ENCODE measurements at places on chromosomes 12 and 14.

- DNase-seq: no peak
Measured at GRCh38 chr12:102043928-102044327, 17.9 kb downstream of the WASHC3 start.

GRCh38 chr12:64007853-64008252 is 163.4 kb downstream of the SRGAP1 start:
- no peak for DNase-seq

DNA sequence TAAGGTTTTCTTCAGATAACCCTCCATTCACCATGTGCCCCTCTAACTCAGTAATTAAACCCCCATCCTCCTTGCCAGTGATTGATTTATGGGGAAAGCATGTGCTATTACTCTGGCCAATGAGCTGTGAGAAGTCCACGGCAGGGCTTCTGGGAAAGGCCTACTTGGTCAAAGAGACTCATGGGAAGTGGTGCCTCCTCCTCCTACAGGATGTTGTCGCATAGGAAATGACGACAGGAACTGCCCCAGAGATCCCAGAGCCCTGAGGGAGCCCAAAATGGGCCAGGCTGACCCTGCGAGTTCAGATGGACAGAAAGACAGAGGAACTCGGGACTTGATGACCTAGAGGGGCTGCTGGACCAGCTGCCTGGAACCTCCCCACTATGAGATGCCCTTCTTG is 938.1 kb upstream of the TMEM132C start:
- DNase-seq: no peak

- no peak for DNase-seq
Measured at GRCh38 chr14:46054526-46054925, 597.1 kb downstream of the RPL10L start.

GRCh38 chr14:67474366-67474765 is 14.2 kb downstream of the TMEM229B start:
- no peak for DNase-seq

- no peak for DNase-seq
Measured at GRCh38 chr12:78146365-78146772, 315.7 kb downstream of the NAV3 start.

DNA sequence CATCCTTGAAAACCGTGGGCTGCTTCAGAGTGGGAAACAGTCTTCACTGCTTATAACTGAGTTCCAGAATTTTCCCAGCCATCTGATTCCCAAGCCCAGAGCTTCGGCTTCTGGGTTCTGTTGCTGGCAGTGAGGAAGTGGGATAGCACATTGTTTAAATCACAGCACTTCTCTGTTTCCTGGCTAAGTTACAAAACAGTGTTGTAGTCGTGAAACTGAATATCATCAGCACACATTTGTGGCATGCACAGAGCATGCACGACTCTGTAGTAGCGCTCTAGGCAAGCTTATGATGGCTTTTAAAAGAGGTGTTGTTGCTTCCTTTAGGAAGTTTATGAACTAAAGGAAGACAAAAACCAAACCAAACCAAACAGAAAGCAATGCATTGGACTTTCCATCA is 1005.5 kb downstream of the NRXN3 start:
- DNase-seq: no peak

DNA sequence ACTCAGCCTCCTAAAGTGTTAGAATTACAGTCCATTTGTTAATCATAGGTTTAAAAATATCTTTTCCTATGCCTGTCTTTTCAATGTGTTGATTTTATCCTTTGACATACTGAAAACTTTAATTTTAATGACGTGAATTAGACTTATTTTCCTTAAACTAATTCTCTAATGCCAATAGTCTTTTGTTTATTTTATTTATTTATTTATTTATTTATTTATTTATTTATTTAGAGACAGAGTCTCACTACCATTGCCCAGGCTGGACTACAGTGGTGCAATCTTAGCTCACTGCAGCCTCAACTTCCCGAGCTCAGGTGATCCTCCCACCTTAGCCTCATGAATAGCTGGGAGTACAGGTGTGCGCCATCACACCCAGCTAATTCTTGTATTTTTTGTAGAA is 694.5 kb downstream of the TRHDE start:
- no peak for DNase-seq

DNA sequence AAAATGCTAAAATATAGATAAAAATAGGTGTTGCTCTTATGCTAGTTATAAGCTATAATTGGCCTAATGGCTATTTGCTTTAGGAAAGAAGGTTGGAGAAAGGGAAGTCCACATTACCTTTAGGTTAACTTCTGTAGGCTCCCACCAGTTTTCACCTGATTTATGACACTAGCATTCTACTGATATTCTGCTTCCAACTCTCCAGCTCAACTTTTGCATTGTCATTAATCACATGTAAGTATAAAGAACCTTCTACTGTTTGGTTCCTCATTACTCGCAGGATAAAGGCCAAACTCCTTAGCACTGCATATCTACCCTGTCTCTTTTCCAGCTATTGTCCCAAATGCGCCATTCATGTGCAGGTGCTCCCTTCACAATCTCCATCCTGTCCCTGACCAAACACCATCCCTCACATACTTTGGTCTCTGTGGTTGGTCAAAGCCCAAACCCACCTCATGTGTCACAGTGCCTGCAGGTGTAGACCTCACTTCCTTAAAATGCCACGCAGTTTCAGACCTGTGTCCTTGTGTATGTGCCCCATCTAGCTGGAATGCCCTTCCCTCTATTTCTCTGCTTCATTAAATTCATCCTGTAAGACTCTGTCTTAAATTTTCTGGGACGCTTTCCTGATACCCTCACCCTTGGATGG is 3.3 kb downstream of the DDHD1 start:
- DNase-seq: no peak

- no peak for DNase-seq
Measured at GRCh38 chr12:89706986-89707702, 1.5 kb downstream of the ATP2B1 start.

DNA sequence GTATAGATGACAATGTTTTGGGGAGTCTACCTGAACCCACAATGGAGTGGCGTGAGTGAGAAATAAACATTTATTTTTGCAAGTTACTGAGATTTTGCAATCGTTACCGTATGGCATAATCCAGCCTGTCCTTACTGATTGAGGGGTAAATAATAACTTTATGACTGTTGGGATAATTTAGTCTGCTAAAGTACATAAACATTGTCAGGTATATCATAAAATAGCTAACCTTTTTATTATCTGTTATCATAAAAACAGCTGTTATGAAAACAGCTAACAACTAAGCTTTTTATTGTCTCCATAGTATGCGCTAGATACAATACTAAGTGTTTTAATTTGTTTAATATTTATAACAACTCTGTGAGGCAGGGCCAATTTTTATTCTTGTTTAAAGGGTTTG is 10.3 kb downstream of the ACSS3 start:
- DNase-seq: no peak

- no peak for DNase-seq
Measured at GRCh38 chr14:69606258-69607184, 4.9 kb upstream of the SUSD6 start.

DNA sequence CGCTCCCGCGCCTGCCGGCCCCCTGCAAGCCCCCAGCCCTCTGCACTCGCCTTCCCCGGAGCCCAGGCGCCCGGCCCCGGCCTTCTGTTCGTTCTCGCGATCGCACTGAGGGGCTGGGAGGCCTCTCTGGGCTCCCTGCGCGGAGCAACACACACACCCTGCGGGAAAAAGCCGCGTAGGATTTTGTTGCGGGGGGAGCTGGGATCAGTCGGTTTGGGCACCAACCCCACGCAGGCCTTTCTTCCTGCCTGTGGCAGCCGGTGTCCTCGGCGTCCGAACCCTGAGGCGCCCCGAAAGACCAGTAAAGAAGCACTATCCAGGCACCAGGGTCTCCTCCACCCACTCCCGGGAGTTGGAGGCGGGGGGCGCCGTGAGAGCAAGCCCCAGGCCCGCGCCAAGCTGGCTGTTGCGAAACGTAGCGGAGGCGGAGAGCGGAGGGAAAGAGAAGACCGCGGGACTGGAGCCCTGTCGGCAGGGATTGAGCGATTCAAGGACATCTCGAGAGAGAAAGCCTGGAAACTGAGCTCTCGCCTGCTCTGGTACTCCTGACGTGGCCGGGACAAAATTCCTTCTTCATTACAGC is 1.9 kb upstream of the HOXC5 start:
- no peak for DNase-seq
